ENCODE measurements at places on chromosomes 7 and 10. TPM values are rescaled to one million over a fixed set of nuclear protein-coding genes. Genes with fewer than 3 reads are reported as not detected.

ACTL6B gene
- not detected for total RNA-seq

KLLN gene
- 0.23 TPM for total RNA-seq

NPTX2 gene
- 0.51 TPM for total RNA-seq

CYP3A7 gene
- total RNA-seq = not detected

OPTN gene
- 60.3 TPM for total RNA-seq

GPR37 gene
- total RNA-seq = not detected

CPEB3 gene
- total RNA-seq = 0.82 TPM

NUTM2A gene
- total RNA-seq = 0.34 TPM

TCAF2 gene
- 1.8 TPM for total RNA-seq

CYP3A5 gene
- not detected for total RNA-seq

IQUB gene
- total RNA-seq = 0.94 TPM

GHRHR gene
- total RNA-seq = not detected

EPO gene
- not detected for total RNA-seq

GJC3 gene
- not detected for total RNA-seq

TSPAN13 gene
- total RNA-seq = 5.6 TPM

RBM33 gene
- total RNA-seq = 13.4 TPM

ANXA11 gene
- 137 TPM for total RNA-seq

GIMAP6 gene
- not detected for total RNA-seq

NODAL gene
- not detected for total RNA-seq

CPXM2 gene
- total RNA-seq = not detected

RNF148 gene
- 0.43 TPM for total RNA-seq

LIPJ gene
- not detected for total RNA-seq

TMEM130 gene
- under 0.01 TPM for total RNA-seq

HOXA7 gene
- 0.58 TPM for total RNA-seq

TIAL1 gene
- total RNA-seq = 25.2 TPM

NACAD gene
- 1.6 TPM for total RNA-seq

EVX1 gene
- not detected for total RNA-seq

ERVW-1 gene
- total RNA-seq = not detected

OPN4 gene
- total RNA-seq = not detected

DLX5 gene
- not detected for total RNA-seq

ASB10 gene
- total RNA-seq = not detected

LIPM gene
- total RNA-seq = not detected

SYT15 gene
- 2.2 TPM for total RNA-seq

PALD1 gene
- total RNA-seq = 3.7 TPM
